Retina (tissue), 1 donor: ENCODE measurements at places on chromosomes 12 and 14.

DNA sequence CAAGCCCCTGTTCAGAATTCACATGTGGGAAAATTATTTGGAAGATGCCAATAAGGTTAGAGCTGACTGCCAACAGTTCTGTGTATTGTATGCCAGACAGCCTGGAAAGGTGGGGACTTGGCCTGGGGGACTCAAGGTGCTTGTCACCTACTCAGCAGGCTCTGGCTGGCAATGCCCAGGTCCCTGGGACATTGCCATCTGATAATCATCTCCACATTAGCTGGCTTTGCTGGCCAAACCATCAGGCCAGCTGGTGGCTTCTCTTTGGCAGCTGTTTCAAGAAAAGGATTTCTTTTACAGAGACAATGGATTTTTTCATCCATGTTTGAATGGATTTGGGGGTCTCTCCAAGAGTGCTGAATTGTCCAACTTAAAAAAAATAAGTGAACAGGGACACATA, 165.2 kb downstream of the BRMS1L start:
- DNase-seq, result peak; percentile 49

DNA sequence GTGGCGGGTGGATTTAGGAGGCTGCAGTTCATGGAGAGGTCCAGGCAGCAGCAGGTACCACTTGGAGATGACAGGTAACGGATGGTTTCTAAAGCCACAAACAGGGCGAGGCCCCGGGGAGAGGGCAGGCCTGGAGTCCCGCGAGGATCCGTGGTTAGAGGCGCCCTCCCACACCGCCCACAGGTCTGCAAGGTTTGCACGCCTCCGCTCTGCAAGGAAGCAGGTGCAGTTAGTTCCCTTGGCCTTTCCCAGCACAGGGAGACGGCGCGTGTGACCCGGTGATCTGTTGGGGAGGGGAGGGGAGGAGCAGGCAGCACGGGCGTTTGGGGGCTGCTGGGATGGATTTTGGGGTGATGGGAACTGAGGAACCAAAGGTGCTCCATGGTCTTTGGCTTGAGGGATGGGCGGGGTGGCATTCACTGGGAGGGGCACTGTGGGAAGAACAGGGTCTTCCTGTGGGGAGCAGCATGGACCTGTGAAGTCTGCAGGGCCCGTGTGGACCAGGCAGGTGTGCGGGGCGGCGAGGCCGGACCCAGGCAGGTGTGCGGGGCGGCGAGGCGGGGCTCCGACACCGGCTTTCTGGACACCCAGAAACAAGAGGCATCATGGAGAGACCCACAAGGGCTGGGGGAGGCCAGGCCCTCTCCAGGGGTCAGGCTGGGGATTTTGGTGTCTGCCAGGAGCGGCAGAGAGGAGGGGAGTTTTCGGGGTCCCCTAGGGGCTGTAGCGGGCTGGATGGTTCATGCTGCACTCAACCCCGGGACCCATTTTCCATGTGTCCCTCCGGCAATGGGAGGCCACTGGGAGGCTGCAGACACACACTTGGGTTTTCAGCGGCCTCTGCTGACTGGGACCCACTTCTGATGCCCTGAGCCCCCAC, 29.1 kb downstream of the NOC4L start:
- DNase-seq, result no peak

DNA sequence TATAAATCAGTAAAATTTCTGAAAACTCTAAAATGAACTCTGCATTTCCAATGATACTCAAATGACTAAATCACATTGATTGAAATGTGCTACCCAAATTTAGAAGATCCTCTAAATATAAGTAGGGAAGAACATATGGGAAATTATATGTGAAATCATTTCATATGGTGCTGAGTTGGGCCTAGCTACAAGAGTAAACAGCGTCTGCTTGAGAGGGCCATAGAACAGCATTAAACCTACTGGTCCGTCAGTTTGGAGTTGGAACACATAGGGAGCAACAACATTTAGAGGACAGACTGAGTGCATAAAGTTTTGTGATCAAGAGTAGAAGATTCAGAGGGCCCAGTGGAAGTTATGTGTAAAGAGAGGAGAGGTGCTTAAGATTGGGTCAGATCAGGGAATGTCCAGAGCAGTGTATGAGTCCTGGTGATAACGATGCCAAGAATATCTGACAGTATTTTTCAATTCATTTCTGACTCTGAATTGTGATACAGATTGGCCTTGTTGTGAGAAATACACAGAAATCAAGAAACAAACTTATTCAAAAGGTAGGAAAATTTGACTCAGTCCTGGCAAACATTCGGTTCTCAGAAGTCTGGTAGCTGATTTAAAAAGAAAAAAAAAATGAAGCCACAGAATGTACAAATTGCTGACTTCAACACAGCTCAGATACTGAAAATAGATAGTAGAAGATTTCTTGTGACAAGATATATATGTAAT, 362.2 kb downstream of the CCDC91 start:
- no peak for DNase-seq

DNA sequence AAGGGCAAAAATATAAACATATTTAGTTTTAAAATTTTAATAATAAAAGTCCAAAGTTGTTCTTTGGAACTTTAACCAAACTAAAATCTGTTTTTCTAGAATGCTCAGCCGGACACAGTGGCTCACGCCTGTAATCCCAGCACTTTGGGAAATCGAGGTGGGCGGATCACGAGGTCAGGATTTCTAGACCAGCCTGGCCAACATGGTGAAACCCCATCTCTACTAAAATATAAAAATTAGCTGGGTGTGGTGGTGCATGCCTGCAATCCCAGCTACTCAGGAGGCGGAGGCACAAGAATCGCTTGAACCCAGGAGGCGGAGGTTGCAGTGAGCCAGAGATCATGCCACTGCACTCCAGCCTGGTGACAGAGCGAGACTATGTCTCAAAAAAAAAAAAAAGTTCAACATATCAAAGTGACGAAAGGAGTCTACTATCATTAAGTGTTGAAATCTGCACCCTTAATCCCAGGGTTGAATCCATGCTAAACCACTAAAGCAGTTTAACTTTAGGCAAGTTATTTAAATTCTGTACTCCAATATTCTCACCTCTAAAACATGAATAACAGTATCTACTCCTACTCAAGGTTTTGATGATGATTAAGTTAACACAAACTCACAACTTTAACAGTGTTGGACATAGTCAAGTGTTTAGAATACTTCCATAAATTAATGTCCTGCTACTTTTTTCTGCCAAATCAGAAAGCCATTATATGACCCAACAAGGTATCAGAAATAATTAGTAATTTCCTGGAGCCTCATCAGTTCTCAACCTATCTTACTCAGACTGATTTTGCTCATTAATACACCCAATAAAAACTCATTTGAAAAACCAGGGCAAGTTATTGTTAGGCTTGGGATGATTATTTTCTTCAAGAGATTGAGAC, 11.0 kb downstream of the HNRNPC start:
- DNase-seq, result no peak

GRCh38 chr14:99043756-99044155, 228.2 kb downstream of the BCL11B start:
- no peak for DNase-seq

DNA sequence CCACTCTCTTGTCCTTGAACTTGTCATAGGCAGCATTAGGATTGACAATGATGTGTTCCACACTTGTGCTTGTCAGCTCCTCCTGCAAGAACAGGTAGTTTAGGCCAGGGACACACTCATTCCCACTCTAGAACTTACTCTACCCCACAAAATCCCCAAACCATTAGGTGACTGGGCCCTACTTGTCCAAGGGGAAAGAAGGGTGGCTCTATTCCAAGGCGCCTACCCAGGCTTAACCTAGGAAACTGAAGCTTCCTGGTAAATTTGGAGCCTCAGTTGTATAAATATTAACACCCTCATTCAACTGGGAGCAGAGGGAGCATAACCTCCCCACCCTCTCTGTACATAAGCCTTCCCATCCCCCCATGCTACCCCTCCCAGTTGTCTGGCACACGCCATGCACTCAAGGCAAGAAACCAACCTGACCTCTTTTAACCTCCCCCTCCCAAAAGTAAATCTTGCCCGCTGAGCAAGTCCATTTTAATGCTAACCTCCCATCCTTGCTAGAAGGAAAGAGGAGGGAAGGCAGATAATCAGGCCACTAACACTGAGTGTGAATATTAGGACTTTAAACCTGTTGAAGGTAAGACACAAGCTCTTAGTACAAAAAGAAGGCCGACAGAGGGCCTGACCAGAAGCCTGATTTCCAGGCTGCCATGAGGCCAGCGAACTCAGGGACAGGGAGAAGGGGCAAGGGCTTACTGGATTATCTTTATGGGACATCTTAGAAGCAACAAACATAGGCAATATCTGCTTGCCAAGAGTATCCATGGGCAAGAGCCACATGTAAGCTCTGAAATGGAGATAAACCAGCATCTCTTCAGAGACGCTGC, 11.0 kb downstream of the DCTN2 start:
- no peak for DNase-seq

DNA sequence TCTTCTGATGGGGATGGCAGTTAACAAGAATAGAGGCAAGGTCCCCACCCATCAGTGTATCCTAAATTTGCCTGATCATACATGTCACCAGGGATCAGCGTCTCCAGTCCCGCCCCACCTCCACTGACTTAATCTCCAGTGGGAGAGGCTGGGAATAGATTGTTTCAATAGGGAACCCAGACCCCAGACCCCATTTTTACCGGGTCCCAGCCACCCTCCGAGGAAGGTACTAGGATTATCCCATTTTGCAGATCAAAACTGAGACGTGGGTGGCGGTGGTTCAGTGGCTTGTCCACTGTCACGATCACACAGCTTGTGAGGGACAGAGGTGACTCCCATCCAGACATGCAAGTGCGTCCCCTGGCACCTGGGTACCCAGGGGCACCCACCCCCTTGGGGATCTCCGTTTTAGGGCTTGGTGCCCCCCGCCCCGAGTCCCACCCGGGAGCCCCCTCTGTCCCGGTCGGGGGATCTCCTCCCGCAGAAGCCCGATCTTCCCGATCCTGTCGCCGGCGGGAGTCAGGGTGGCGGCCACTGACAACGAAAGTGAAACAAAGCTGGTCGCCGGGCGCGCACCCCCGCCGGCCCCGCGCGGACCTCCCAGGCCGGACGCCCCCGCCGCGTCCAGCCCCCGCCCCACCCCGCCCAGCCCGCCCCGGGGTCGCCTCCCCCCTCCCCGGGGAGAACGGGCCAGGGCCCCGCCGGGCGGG, 523 bp downstream of the WSB2 start:
- peak; percentile 68 for DNase-seq

GRCh38 chr12:131913666-131914065, 15.4 kb upstream of the PUS1 start:
- DNase-seq, result no peak

GRCh38 chr14:23129759-23130316, 10.8 kb upstream of the CEBPE start:
- no peak for DNase-seq

DNA sequence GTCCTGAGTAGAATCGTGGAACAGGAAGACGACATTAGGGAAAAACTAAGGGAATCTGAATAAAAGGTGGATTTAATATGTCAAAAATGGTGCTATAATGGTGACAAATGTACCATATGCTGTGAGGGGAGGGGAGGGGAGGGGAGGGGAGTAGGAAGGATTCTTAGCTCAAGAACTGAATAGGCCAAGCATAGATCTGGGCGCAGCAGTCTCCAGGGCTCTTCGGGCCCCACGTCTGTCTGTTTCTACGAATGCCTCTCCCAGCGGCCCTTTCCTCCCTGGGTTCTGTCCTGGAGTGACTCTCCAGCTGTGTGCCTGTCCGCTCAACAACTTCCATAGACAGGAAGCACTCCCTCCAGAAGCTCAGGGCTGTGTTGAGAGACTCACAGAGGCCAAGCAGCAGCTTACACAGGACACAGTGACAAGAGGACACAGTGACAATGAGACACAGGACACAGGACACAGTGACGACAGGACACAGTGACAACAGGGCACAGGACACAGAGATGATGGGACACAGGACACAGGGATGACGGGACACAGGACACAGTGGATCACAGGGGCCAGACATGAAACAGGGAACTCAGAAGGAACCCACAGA, 42.4 kb upstream of the PPP2R5C start:
- DNase-seq, result no peak

GRCh38 chr14:65412856-65413738, 567 bp downstream of the FUT8 start:
- peak; percentile 92 for DNase-seq

DNA sequence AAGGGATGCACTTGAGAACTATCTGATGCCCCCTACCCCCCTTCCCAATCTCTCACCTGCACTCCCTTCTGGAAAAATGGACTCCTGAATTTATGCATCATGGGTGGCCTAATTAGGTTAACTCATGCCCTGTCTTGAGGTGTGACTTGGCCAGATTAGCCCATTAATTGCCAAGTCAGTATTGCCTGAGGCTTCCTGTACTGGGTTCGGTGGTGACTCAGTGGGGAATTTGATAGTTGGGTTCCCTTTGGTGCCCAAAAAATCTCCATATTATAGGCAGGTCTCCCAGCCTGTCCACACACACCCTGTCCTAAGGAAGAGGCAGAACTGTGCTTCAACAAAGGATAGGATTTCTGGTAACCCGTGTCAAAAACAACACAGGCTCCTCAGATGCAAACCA, 146.1 kb downstream of the CHST11 start:
- no peak for DNase-seq

DNA sequence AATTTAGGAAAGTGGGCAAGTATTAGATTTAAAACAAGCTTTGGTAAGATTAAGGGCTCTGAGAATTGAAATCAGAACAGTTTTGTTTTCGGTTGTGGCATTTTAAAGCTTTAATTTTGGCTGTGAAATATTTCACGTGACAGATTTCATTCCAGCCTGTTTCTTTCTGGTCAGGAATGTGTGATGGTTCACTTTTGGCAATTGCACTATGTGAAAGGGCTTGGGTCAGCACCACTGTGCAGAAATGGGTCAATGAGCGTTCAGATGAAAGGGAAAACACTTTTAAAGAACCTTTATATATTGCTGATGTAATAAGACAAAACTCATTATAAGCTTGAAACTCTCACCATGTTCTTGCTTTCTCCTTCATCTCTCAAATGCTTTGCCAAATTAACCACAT, 17.1 kb downstream of the NUBPL start:
- peak; percentile 2 for DNase-seq

DNA sequence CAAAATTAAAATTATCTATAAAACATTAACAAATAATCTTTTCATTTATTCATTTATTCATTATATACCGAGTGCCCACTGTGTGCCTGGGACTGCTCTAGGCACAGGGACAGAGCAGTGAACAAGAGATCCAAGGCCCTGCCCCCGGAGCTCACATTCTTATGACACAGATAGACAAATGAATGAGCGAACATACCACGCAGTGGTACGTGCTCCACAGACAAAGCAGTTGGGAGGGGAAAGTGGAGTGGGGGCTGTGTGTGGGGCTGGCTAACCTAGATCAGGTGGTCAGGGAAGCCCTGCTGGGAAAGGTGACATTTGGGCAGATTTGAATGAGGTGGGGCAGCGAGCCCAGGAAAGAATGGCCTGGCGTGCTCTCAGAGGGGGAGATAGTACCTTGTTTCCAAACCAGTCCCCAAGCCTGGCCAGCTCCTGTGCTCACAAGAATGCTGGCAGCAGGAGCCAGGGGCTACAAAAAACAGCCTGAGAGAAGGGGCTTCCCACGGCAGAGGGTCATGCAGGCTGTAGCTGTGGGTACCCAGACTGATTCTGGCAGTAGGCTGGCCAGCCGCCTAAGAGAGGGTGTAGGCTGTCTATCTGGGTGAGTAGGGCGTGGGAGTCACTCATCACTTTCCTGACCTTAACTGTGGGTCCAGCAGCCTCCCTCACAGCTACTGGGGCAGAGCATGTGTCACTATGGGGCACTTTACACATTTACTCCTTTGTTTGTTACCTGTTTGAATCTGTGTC, 57.8 kb upstream of the ACTN1 start:
- no peak for DNase-seq

- DNase-seq, result peak; percentile 19
These were observed 13.7 kb upstream of the WSCD2 start for GRCh38 chr12:108115123-108116121.
